ENCODE measurements at places on chromosomes 6 and 20.

DNA sequence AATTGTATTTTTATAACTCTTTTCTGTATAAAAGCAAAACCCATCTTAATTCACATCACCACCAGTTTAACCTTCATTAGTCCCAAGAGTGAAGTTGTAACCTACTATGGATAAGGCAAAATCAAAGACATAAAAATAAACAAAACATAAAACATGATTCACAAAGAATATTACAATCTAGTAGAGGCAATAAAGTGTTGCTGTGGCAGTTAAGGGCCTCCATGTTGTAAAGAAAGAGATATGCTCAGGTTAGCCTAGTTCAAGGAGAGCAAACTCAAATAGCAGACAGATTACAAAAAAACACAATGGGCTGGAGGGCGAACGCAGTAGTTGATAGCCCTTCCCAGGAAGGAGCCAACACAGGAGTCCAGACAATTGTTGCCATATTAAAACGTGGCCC, 13.4 kb downstream of the LGSN start:
- no peak for DNase-seq

DNA sequence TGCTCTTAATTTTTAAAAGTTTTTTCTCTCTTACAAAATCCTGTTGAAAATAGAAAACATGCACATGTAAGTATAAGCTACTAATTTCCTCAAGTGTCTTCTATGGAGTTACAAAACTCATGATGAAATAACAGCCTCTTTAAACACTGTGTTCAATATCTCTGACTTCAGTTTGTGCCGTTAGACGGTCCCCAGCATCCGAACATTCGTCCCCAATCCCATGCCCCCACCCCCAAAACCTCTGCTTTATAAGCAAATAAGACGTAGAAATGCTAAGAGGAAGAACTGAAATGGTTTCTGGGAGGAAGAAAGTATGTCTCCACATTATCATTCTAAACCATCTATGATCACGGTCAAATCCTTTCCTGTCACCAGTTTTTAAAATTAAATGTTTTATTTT, 31.7 kb upstream of the MYB start:
- no peak for DNase-seq

- DNase-seq = peak; percentile 59
These were observed 4.1 kb upstream of the BNIP5 start for GRCh38 chr6:36340618-36341454.

DNA sequence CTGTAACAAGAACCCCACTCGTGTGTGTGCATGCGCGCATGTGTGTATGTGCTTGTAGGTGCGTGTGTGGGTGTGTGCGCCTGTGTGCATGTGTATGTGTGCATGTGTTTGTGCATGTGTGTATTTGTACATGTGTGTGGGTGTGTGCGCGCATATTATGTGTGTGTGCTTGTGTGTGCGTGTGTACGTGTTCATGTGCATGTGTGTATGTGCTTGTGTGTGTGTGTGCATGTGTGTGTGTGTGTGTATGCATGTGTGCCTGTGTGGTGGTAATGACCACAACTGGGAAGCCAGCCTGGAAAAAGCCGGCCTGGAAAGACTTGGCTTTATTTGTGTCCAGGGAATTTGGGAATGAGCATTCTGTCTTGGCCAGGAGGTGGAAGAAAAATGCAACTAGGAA, 157.5 kb downstream of the PAX1 start:
- no peak for DNase-seq

- no peak for DNase-seq
These were observed 57.8 kb upstream of the EDN1 start for GRCh38 chr6:12232339-12232738.

- DNase-seq = no peak
These were observed 235.4 kb downstream of the HDGFL1 start for GRCh38 chr6:22804620-22805261.

DNA sequence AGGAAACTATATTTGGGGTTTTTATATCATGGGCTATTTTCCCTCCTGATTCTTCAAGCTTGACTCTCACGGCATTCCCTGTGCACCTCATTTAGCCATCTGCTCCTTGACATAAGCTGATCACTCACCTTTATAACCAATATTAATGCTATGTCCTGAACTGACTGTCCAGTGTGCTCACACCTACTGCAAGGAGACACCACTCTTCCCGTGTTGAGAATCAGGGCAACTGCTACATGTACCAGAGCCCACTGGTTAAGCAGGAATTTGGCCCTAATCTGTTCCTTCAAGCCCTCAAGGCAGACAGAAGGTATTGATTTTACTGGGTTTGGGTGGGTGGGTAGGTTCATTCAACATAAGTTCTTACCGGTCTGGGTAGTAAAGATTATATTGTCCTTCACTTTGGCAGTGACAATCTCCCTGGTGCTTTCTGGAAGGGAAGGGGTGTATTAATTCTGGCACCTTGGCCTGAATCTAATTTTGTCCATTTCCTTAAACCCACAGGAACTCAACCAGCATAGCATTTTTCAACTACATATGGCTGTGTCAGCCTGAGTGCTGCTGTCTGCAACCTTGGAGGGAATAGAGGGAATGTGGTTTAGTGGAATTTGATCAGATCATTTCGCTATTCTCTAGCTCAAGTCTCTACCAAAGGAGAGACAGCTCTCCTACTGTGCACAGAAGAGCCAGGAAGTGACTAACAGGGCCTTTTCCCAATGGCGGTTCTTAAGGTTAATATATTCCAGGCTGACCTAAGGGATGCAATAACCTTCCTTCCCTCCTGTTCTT, 293.2 kb downstream of the BTBD9 start:
- no peak for DNase-seq

- no peak for DNase-seq
These were observed 1.9 kb upstream of the PPP1R3G start for GRCh38 chr6:5083307-5083583.

- no peak for DNase-seq
These were observed 70.4 kb upstream of the VGLL2 start for GRCh38 chr6:117194978-117195377.

DNA sequence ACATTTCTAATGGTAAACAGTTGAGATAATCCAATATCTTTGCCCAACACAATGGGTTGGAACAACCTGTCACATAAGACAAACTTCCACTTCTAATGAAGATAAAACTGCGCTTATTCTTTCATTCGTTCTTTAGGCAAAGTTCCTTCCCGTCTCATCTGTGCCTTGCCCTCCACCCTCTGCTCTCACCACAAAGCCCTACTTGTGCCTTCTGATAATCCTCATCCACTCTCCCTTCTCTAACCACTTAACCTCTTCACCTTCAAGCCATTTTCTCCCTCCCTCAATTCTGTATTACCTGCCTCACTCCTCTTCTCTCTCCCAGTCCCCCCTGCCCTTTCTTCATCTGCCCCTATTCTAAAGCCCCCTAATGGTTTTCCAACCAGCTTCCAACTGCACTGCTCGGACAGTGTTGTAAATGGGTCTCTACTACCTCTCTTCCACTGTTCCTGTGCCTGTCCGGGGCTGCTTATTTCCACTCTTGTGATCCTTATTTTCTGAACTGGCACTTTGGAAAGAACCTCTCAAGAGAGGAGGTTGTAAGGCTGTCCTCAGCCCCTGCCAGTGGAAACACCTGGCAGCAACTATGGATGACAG, 62.9 kb upstream of the MYB start:
- DNase-seq = no peak

GRCh38 chr6:54134935-54135334, 23.7 kb downstream of the MLIP start:
- no peak for DNase-seq

DNA sequence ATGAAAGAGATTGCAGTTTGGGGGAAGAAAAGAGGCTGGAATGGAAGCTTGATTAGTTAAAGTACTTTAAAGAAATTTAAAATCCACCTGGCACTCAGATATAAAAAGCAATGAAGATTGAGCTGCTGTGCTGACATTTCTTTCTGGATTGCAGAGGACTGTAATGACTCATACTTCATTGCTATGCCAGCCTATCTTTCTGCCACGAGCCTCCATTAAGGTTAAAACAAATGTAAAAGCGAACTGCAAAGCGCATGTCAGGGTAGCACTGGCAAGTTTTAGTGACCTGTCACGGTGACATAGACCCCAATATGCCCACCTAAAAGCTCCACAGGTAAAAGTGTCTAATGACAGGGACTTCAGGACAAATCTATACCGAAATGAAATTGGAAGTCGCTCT, 449.6 kb downstream of the C6orf118 start:
- DNase-seq = no peak

GRCh38 chr6:45903959-45904358, 111.7 kb downstream of the CLIC5 start:
- DNase-seq = no peak

DNA sequence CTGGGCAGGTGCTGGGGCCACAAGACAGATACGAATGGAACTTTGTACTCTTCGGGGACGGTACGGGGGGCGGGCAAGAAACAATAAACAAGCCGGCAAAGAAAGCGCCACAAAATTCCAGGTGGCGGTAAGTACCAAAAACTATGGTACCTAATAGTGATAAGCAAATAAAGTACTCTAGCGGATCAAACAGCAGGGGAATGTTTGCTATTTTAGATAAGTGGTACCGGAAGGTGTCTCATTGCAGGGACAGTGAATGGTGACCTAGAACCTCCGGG, 15.1 kb upstream of the RIPK1 start:
- DNase-seq = no peak

DNA sequence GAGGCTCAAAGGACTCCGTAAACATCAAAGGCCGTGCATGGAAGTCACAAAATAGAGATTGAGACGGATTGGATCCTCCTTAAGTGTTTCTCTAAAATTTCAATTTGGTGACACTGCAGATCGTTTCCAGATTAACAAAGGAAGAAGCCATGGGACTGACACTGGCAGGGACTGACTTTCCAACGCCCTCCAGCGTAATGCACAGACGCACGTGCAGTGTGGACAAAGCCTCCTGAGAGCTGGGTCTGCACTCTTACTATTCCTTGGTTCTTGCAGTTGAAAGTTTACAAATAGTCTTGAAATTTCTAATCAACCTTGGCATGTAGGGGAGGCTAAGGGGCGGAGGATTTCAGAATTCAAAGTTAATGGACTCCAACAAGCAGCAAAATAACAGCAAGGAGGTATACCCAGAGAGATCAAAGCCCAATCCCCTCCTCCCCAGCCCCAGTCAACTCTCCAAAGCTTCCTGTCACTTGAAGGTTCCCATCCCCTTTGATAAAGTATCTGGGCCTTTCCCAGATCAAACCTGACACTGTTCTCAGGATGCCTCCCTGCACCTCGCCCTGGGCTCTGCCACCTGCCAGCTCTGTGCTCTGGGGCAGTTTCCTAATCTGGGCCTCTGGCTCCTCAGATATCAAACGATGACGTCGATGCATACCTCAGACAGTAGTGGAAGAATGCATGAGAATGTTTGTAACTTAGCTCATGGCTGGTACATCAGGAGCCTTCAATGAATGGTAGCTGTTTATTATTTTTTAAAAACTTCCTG, 106.5 kb upstream of the TRAF3IP2 start:
- no peak for DNase-seq

DNA sequence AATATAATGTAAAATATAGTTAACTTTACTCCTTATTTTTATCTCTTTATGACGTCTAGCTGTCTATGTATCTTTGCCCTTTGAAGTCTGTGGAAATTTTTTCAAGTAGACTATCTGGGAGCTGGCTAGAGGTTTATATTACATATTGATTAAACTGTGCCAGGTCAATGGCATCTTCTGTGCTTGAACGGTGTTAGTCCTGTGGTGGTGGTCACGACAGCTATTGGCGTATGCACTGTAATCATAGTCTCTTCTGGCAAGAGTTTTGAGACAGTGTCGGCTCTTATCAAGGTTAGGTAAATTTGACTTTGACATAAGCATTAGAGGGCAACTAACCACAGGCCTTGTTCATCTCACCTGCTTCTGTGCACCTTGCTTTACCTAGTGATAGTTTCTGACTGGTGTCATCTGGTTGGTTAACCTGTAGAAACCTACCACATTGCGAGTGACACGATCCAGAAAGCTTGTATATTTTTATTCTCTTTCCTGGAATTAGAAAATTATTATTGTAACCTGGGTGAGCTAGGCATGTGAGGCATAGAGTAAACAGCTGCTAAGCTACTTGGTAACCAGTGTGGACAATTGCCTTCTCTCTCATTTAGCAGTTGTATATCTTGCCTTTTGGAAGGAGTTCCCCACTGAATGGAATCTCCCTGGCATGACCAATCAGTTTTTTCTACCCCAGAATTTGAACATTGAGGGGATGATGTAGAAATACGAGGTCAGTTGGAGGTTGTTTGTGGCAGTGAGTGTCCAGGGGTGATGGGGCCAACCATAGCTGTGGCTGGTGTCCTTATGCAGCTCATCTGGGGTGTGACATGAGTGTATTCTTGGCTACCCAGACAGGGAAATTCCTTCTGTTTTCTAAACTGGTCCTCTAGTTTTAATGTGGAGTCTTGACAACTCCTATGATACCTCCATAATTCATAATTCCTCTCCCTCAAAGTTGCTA, 45.9 kb downstream of the SH3BGRL2 start:
- no peak for DNase-seq

GRCh38 chr6:159103396-159104162, 58.8 kb upstream of the TAGAP start:
- DNase-seq = peak; percentile 84
